Naive thymus-derived CD8-positive, alpha-beta T cell (primary cell): ENCODE measurements at places on chromosomes 6 and 20. TPM values are rescaled to one million over a fixed set of nuclear protein-coding genes. Genes with fewer than 3 reads are reported as not detected.

- DNase-seq = no peak
Observed at GRCh38 chr6:74100719-74101287, 404.8 kb downstream of the CD109 start.

DNA sequence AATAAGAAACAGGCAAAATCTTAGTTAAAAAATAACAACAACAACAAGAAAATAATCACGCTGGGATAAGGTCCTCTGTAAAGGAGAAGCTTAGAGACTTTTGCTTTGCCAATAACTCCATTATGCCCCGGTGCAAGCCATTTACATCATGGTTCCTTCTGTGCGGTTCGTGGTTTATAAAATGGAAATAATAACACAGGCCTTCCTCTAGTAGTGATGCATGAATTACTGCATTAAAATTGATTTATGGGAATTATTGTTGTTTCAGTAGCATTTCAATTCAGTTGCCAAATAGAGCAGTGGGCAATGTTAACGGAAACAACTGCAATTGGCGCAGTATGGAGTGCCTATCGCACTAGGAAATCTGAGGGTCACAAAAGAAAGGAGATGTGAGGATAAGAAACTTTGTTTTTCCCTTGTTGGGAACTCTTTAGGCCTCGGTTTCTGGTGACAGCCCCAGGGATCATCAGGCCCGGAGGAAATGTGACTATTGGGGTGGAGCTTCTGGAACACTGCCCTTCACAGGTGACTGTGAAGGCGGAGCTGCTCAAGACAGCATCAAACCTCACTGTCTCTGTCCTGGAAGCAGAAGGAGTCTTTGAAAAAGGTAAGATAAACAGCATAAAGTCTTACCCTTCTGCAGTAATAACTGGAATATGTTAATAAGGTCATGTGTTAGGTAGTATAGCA lies 1.1 kb downstream of the CD109 start:
- no peak for DNase-seq

RCAN2 gene
- not detected for total RNA-seq

PTK6 gene
- total RNA-seq = 0.29 TPM

LRFN2 gene
- not detected for total RNA-seq
